ENCODE measurements at places on chromosomes 11 and 22. TPM values are rescaled to one million over a fixed set of nuclear protein-coding genes. Genes with fewer than 3 reads are reported as not detected.

DNA sequence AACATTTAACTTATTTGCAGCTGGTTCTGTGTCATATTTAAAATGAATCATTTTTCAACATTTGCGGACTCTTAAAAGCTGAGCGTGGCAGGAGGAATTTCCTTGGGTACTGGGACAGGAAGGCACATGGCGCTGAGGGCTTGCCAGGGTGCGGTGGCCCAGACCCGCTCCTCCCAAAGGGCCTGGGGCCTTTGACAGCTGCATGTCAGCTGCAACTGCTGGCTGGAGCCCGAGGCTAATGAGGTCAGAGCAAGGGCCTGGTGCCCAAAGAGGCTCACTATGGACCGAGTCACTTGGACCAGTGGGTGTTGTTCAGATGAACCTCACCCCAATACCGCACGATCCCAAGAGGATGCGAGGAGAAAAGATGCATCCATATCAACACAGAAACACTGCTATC, 326.9 kb downstream of the CTTN start:
- DNase-seq, result no peak
- H3K27ac ChIP-seq, result no peak overlapping the region
- H3K4me1 ChIP-seq, result no peaks in the 10 kb centered on the region
- peaks cover 3% of the 10 kb centered on the region for H3K27me3 ChIP-seq
- no peak overlapping the region for H3K4me3 ChIP-seq
- H3K36me3 ChIP-seq, result no peaks in the 10 kb centered on the region

DNA sequence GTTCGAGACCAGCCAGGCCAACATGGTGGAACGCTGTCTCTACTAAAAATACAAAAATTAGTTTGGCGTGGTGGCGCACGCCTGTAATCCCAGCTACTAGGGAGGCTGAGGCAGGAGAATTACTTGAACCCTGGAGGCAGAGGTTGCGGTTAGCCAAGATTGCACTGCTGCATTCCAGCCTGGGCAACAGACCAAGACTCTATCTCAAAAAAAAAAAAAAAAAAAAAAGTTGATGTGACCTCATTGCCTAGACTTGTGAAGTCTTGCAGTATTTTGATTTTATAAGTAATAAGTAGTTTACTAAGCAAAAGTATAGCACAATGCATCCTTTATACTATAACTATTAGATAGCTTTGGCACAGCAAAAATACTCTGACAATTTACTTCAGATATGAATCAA, 9.9 kb upstream of the CUL5 start:
- no peak for DNase-seq
- no peaks in the 10 kb centered on the region for H3K36me3 ChIP-seq
- peaks cover 9% of the 10 kb centered on the region for H3K27me3 ChIP-seq
- no peaks in the 10 kb centered on the region for H3K4me1 ChIP-seq
- no peak overlapping the region for H3K27ac ChIP-seq

DNA sequence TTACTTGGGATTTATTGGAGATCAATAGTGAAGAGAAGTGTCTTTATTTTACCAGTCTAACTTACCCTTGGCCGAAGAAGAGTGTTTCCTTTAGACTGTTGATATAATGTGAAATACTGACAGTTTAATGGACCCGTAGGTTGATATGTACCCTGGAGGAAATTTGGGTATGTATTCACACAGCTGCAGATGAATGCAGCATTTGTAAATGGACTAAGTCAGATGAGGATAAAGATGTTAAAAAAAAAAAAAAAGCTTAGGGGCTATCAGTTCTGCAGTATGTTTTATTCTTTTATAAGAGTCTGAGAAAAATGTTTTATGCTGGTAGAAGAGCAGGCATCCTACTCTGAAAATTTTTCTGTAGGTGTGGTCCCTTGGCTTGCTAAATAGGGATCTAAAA, 2.7 kb downstream of the REXO2 start:
- no peaks in the 10 kb centered on the region for H3K27me3 ChIP-seq
- DNase-seq, result no peak
- H3K4me3 ChIP-seq, result no peak overlapping the region
- H3K36me3 ChIP-seq, result peaks cover 47% of the 10 kb centered on the region
- peaks cover 24% of the 10 kb centered on the region for H3K4me1 ChIP-seq

- peaks cover 8% of the 10 kb centered on the region for H3K27me3 ChIP-seq
- peaks cover 34% of the 10 kb centered on the region for H3K4me1 ChIP-seq
- H3K4me3 ChIP-seq, result no peak overlapping the region
- H3K36me3 ChIP-seq, result no peaks in the 10 kb centered on the region
- no peak for DNase-seq
Observed at GRCh38 chr11:77450227-77450626, 23.7 kb downstream of the PAK1 start.

DNA sequence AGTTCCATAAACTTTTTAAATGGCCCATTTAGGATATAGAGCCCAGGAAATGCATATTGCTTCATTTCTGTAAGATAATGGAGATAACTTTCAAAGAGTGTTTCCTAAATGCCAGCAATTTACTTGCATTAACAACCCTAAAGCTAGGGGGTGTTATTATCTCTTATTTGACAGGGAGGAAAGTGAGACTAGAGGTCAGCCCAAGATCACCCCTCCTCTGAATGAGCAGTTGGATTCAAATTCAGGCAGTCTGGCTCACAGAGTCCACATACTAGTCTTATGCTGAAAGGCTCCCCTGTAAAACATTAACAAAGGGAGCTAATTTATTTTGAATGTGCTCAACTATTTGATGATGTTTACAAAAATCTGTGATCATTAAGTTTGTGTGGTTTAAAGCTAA, 49.9 kb upstream of the TRIM77 start:
- no peak overlapping the region for H3K27ac ChIP-seq
- no peak overlapping the region for H3K4me3 ChIP-seq
- H3K27me3 ChIP-seq, result no peaks in the 10 kb centered on the region
- no peak for DNase-seq
- no peaks in the 10 kb centered on the region for H3K36me3 ChIP-seq

DNA sequence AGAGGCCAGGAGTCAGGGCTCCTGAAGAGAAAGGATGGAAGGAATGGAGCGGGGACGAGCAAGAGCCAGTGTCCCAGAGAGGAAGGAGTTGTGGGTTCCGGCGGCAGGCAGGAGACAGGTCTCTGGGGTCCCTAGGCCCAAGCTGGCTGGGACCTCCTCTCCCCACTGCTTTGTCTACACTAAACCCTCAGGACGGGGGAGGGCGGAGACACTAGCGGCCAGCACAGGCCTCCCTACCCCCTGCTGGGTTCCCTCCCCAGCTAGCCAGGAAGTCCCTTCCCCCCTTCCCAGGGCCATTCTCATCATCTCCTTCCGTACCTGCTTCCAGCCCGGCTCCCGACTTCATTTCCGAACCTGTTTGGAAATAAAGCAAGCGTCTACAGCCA, 79.5 kb downstream of the ST3GAL4 start:
- DNase-seq, result no peak
- H3K4me1 ChIP-seq, result no peaks in the 10 kb centered on the region
- no peaks in the 10 kb centered on the region for H3K36me3 ChIP-seq
- no peak overlapping the region for H3K4me3 ChIP-seq

GRCh38 chr22:40001106-40001505, 6.4 kb downstream of the FAM83F start:
- no peak overlapping the region for H3K4me3 ChIP-seq
- H3K27me3 ChIP-seq, result peaks cover 36% of the 10 kb centered on the region
- H3K27ac ChIP-seq, result no peak overlapping the region
- H3K4me1 ChIP-seq, result no peaks in the 10 kb centered on the region
- no peaks in the 10 kb centered on the region for H3K36me3 ChIP-seq

- peaks cover 22% of the 10 kb centered on the region for H3K27me3 ChIP-seq
- DNase-seq, result peak; percentile 64
- H3K27ac ChIP-seq, result no peak overlapping the region
- no peaks in the 10 kb centered on the region for H3K36me3 ChIP-seq
Observed at GRCh38 chr22:35231585-35232084, 25.7 kb upstream of the HMGXB4 start.

DNA sequence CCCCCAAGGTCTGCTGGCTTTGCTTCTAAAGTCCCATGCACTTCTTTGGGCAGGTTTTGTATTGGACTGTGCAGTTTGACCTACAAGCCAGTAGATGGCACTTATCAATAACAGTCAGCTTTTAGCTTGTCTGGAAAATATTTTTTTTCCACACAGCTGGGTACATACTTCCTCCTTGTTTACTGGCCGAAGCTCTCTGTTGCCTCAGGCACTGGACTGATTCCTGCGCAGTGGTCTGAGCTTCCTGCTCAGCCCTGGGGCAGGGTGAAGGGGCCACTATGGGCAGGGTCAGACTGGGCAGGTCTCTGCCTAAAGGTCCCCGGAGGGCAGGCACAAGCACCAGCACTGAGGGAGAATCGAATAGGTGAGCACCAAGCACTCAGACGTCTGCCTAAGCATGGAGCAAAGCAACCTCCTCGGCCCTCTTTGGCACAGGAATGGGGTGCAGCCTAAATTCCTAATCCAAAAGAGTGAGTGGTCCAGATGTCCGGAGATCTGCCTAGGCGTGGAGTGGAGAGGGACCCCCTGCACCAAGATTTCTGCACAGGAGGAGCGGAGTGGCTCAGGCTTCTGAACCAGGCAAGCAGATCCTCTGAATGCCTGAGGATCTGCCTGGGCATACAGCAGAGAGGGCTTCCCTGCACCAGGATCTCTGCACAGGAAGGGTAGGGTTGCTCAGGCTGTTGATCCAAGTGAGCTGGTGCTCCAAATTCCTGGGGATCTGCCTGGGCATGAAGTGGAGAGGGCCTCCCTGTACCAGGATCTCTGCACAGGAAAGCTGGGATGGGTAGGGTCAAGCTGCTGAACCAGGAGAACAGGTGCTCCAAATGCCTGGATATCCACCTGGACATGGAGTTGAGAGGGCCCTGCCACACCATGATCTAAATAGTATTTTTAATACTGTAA, 105.9 kb upstream of the C11orf58 start:
- no peak overlapping the region for H3K4me3 ChIP-seq
- H3K4me1 ChIP-seq, result no peaks in the 10 kb centered on the region
- H3K36me3 ChIP-seq, result no peaks in the 10 kb centered on the region
- H3K27ac ChIP-seq, result no peak overlapping the region
- no peak for DNase-seq

GRCh38 chr11:80727315-80727714, 1286.5 kb upstream of the TENM4 start:
- DNase-seq, result no peak
- H3K4me1 ChIP-seq, result no peaks in the 10 kb centered on the region
- H3K27me3 ChIP-seq, result no peaks in the 10 kb centered on the region

- H3K27me3 ChIP-seq, result peaks cover 3% of the 10 kb centered on the region
- H3K4me3 ChIP-seq, result no peak overlapping the region
- H3K36me3 ChIP-seq, result no peaks in the 10 kb centered on the region
Observed at GRCh38 chr22:35785181-35785923, 67.7 kb downstream of the APOL5 start.

ALKBH3 gene
- 32.7 TPM for total RNA-seq

CLDN5 gene
- 1.5 TPM for total RNA-seq

ACTN3 gene
- 0.07 TPM for total RNA-seq

GPHA2 gene
- not detected for total RNA-seq

MMP7 gene
- total RNA-seq, result not detected

MTMR2 gene
- total RNA-seq, result 45.4 TPM

MYO18B gene
- 6.0 TPM for total RNA-seq

SCGB1D2 gene
- not detected for total RNA-seq

Measured in activated T-helper 2 cell treated with anti-CD3 and anti-CD28 coated beads, Interferon-gamma antibody, Interleukin-2, Interleukin-4, amounts not matched to agents 10 μg/mL and 5 μg/mL and 100 μg/mL, durations not matched to agents 14 hours and 24 hours and 36 hours (primary cell).